ENCODE measurements at places on chromosomes 6 and 20.

DNA sequence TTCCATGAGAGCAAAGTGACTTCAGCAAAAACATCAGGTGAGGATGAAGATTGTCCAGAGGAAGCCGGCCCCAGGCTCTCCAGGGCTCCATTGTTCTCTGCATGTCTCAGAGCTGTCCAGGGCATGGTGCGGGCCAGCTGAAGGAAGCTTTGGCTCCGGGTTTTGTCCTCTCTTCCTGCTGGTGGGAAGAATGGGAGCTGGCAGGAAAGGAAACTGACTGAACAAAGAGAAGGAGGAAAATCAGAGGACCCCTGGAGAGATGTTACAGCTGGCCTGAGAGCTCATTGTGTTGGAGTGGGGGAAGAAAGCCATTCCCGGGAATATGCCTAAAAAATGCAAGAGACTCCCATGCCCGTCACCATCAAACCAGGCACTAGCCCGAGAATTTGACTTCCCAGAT, 27.1 kb downstream of the PRND start:
- no peak for DNase-seq

DNA sequence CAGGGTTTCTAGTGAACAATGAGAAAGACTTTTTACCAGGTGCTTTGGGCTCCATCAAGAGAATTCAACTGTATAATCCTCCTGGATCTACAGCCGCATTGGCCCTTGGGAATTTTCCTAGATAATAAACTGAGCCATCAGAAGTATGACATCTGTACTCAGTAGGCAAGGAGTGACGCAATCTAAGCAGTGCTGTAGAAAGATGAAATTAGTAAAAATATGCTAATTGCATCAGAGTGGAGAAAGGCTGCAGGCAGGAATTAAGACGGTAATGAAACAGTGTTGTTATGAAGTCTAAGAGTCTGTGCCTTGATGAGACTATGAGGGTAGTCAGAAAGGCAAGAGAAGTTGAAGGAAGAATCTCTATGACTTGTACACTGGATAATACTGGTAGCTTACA, 507.9 kb upstream of the SOX4 start:
- DNase-seq, result no peak

GRCh38 chr6:135014353-135014832, 40.2 kb downstream of the HBS1L start:
- DNase-seq, result no peak

DNA sequence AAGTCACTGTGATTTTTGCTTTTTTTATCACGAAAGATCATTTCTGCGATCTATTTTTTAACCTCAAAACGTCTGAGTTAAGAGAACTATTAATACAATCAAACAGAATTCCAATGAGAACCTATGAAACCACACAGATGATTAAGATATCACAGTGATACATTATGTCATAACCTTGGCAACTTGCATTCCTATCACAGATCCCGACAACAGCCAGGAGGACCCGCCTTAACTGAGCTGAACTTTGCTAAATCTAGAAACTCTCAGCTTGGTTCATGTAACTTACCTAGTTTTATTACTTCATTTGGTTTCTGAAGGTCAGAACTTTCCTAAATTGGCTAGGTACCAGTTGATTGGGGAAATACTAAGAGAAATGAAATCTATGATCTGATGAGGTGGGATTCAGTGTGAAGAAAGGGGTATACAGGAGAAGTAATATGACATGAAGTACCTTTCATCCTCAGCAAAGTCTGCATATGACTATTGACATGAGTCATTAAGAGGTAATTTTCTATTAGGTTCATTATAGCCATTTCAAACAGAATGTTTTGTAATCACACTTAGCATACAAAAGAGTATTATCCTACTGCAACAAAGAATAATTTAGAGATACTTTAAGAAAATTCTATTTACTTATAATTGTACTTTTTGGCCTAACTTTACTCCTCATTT, 11.2 kb downstream of the LYRM4 start:
- no peak for DNase-seq

- no peak for DNase-seq
Measured at GRCh38 chr20:44019638-44020335, 105.1 kb downstream of the TOX2 start.

GRCh38 chr6:79391480-79391879, 145.8 kb downstream of the LCA5 start:
- no peak for DNase-seq

- DNase-seq, result no peak
Measured at GRCh38 chr20:1418350-1418749, 25.5 kb upstream of the FKBP1A start.

- no peak for DNase-seq
Measured at GRCh38 chr6:132893772-132894490, 79.6 kb downstream of the RPS12 start.

GRCh38 chr6:26651133-26651781, 8.3 kb downstream of the ZNF322 start:
- no peak for DNase-seq

- no peak for DNase-seq
Measured at GRCh38 chr20:19185083-19185482, 27.4 kb upstream of the SLC24A3 start.

GRCh38 chr20:11867291-11867919, 50.3 kb upstream of the BTBD3 start:
- DNase-seq, result no peak

- DNase-seq, result no peak
Measured at GRCh38 chr6:1792989-1793388, 183.3 kb downstream of the FOXC1 start.

DNA sequence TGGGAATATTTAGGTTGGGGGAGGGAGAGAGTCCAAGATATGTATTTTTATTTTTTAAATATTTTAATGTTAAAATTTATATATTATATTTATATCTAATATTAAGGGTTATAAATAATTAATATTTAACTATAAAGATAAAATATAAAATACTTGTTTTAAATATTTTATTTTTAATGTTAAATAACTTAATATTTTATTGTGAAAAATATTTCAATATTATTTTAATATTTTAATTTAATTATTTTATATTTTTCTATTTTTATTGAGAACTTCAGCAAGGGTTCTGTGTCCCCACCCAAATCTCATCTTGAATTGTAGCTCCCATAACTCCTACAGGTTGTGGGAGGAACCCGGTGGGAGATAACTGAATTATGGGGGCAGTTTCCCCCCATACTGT, 34.0 kb downstream of the PERP start:
- DNase-seq, result no peak

DNA sequence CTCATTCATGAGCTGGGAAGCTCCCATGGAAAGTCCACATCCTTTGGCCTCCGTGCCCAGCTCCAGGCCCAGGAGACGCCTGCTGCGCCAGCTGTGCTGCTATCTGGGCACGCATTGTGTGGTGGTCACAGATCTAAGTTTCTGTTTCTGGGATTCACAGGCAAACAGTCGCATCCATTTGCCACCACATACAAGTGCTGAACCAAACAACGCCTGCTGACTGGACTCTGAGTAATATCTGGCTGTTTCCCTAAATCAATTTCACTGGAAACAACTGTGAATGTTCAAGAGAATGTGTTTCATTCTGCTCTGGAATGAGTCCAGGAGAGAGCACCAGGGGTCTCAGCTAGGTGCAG, 45.5 kb downstream of the IRF4 start:
- no peak for DNase-seq

DNA sequence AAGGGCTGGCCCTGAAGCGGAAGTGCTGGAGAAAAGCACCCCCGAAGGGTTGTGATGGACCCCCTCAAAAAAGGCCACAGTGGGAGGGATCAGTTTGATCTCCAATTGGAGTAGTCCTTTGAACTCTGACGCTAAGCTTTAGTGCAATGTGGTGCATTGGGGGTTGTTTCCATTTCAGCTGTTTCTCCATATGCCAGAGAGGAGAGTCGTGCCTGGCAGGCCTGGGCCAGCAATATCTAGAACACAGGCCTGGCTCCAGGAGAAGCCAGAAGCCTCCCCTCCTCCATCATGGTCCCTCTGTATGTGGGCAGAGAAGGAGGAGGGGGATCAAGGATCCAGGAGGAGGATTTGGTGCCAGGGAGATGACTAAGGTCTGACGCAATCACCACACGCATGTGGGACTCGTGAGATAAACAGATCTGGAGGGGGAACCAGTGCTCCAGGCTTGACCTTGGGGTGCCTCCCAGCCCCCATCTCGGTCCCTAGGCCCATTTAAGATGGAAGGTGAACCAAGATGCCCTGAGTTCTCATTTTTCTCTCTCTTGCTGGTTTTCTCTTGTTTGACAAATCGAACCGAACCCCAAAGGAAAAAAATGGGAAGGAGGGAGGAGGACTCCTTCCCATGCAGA, 517.4 kb upstream of the JARID2 start:
- DNase-seq, result no peak

GRCh38 chr6:34964564-34964963, 75.5 kb downstream of the ANKS1A start:
- DNase-seq, result no peak

GRCh38 chr6:144063246-144063743, 32.1 kb downstream of the SF3B5 start:
- DNase-seq, result no peak

- no peak for DNase-seq
Measured at GRCh38 chr6:139763468-139764210, 389.2 kb upstream of the CITED2 start.

GRCh38 chr6:75429061-75429703, 64.4 kb downstream of the FILIP1 start:
- no peak for DNase-seq

GRCh38 chr20:62350629-62351422, 16.3 kb downstream of the LAMA5 start:
- DNase-seq, result no peak

GRCh38 chr6:106514583-106514885, 114.8 kb downstream of the RTN4IP1 start:
- no peak for DNase-seq

DNA sequence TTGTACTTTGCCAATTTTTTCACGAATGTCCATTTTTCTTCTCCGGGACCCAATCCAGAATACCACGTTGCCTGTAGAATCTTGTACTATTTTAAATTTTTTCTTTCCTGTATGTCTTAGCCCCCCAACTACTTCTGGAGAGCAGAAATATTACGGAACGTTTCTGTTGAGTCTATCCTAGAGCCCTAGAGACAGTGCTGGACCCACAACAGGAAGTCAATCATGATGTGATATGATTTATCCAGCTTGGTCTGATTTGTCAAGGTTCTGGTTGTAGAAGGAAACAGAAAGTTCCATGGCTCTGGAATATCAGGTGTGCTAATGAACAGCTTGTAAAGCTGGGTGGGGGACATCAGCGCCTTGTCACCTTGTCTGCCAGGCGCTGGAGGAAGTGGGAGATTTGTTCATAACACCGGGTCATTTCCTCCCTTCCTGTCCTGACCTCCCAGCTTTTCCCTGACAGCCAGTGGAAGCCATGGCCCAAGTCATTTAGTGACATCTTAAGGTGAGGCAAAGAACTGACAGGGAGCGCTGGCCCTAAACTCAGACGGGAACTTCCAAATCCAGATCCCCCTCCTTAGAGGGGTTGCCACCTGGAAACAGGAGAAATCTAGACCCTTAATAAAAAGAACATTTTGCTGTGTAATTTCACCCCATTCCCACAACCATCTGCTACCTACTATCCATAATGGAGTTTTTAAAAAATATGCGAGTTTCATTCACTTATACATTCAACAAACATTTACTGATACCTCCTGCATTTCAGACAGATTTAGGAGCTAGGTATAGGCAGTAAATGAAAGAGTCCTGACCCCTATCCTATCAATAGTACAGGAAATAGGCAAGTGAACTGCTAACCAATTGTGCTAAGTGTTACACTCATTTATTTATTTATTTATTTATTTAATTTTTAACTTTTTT, 130.5 kb downstream of the ZFP64 start:
- DNase-seq, result peak; percentile 48

- DNase-seq, result no peak
Measured at GRCh38 chr20:49214571-49214970, 4.6 kb upstream of the DDX27 start.

GRCh38 chr6:22271081-22271480, 25.8 kb downstream of the PRL start:
- no peak for DNase-seq

- no peak for DNase-seq
Measured at GRCh38 chr20:54256202-54256601, 48.3 kb downstream of the PFDN4 start.

- no peak for DNase-seq
Measured at GRCh38 chr20:38543014-38543906, 37.7 kb upstream of the ADIG start.

- DNase-seq, result no peak
Measured at GRCh38 chr6:43810965-43811732, 41.1 kb downstream of the VEGFA start.

GRCh38 chr20:53226826-53227225, 254.7 kb downstream of the TSHZ2 start:
- DNase-seq, result no peak

- no peak for DNase-seq
Measured at GRCh38 chr20:35191419-35192117, 19.7 kb downstream of the PROCR start.

DNA sequence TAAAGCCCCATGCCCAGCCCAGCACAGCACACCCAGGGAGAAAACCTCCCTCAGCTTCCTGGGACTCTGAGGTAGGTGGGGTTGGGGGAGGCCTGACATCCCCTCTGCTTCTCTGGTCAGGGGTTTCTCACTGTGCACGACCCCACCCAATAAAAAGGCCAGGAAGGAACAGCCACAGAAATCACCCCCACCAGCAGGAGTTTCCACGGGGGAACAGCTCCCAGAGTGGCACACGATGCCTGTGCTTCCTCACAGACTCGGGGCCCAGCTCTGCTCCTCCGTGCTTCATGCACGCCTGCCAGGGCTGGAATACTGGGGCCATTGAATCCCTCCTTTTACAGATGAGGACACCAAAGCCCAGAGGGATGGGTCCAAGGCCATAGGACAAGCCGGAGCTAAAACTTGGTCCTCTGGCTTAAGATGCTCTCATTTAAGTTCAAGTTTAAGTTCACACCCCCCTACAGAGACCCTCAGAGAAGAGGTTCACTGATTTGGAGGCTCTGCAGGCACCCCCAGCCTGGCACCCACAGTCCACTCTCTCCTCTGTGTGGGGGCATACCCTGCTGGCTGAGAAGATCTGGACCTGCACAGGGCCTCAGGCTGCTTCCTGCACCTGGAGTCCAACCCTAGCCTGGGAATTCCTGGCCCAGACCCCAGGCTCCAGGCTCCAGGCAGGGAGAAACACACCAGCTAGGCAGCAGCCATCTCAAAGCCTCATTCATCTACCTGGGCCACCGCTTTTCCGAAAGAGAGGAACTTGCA, 14.3 kb downstream of the ACSS1 start:
- no peak for DNase-seq

DNA sequence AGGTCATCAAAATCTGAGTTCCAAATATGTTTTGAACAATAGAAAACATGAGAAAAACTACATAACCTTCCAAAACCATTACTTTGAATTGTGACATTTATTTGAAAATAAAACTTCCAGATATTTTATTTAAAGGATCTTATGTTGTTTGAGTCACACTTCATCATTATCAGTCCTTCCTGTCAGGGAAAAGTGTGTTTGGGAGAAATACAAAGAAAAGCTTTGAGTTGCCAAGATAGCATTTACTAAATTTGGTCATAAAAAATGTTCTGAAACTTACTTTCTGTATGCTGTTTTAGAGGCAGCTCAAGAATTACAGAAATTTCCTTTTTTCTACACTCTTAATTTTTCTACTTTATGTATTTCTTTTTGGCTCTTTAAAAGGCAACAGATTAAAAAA, 208.2 kb upstream of the RIN2 start:
- DNase-seq, result no peak

GRCh38 chr6:142966294-142966693, 21.3 kb upstream of the HIVEP2 start:
- no peak for DNase-seq

- DNase-seq, result no peak
Measured at GRCh38 chr6:77136086-77136485, 327.2 kb downstream of the HTR1B start.

- no peak for DNase-seq
Measured at GRCh38 chr20:572727-573126, 29.1 kb upstream of the CSNK2A1 start.
